Activated T-helper 9 cell treated with anti-CD3 and anti-CD28 coated beads, Interleukin-2, amount 50 U/mL, for 16 hours (primary cell): ENCODE measurements at places on chromosomes 2 and 18.

DNA sequence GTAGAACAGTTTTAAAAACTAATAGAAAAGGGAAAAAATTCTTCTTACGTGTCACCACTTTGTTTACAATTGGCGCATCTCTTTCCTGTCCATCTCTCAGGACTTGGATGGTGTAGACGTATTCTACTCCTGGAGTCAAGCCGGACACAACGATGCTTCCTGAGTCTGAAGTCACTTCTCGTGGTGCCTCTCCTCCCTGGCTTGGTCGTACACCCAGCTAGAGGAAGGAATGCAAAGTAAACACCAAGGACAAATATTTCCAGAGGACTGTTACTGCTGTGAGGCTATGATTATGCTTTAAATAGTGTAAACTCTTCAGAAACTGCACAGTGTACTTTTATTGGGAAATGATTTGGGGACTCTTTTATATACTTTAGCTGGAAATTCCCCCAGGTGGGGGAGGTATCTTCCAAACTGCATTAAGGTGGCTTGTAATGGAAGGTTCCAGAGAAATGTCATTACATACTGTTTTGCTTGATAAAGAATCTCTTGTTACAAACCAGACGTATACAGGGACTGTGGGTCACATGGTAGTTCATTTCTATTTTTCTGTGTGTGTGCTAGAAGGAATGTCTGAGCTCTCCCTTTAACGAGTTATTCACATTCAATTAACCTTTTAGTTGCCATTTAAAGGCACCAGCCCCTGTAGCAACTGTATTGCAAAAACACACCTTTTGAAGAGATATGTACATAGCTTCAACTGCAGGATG is 38.1 kb downstream of the FN1 start:
- DNase-seq, result no peak

GRCh38 chr18:25875551-25876240 is 214.7 kb downstream of the SS18 start:
- no peak for DNase-seq

- no peak for DNase-seq
Measured at GRCh38 chr2:134677856-134678756, 40.7 kb downstream of the TMEM163 start.

DNA sequence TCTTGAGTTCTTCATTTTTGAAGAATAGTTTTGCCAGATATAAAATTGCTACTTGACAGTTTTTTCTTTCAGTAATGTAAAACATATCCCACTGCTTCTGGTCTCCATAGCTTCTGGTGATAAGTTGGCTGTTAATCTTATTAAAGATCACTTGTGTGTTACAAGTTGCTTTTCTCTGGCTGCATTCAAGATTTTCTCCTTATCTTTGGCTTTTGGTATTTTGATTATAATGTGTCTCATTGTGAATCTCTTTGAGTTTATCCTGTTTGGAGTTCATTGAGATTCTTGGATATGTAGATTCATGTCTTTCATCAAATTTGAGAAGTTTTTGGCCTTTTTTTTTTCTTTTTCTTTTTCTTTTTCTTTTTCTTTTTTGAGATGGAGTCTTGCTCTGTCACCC is 20.2 kb upstream of the ADNP2 start:
- DNase-seq, result no peak

GRCh38 chr18:50955253-50955652 is 12.6 kb upstream of the ELAC1 start:
- no peak for DNase-seq

- DNase-seq, result no peak
Measured at GRCh38 chr2:61995515-61995914, 90.0 kb downstream of the COMMD1 start.

GRCh38 chr2:96626553-96626942 is 11.6 kb downstream of the KANSL3 start:
- DNase-seq, result no peak

DNA sequence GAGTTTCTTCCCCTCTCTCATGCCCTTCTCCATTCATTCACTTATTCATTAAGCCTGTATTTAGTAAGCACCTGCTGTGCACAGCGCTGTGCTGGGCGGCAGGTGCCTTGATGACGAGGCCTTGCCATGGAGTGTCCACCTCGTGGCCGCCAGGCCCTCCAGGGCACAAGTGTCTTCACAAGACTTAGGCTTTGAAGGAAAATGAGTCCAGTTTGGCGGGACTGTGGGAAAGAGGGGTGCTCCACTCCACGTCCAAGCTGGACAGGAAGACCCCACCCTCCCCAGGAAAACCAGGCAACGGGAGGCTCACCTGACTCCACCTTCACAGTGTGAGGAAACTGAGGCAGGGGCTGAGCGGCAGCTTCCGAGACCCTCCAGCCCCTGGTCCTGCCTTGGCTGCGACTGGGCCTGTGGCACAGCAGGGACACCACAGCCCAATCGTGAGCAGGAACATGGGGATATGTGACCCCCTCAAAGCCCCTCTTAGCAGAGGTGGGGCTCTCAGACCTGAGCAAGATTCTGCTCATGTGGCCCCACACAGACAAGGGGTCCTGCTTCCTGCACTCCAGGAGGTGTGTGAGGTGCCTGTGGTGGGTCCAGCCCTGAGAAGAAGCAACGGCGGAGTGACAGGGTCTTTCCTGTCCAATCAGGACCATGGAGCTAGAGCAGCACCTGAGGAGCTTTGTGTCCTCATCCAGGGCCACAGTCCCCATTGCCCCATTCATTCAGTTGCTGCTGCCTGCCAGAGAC is 110.3 kb upstream of the ODC1 start:
- no peak for DNase-seq
